ENCODE measurements at places on chromosomes 3 and 15.

- DNase-seq: peak; percentile 19
Measured at GRCh38 chr3:34106879-34107278, 308.4 kb downstream of the PDCD6IP start.

DNA sequence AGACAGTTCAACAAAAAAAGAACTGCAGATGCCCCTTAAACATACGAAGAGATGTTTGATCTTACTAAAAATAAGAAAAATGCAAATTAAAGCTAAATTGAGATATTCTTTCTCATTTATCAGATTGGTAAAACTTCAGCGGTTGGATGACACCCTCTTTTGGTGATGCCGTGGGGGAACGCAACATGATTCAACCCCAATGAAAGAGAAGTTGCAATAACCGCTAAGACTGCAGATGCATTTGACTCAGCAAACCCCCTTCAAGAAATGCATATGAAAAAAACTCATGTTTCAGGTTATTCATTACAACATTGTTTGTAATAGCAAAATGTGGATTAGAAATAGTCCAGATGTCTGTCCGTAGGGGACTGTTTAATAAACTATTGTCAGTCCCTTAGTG lies 3.6 kb downstream of the KLHL6 start:
- no peak for DNase-seq

- peak; percentile 22 for DNase-seq
Measured at GRCh38 chr3:141482245-141482922, 4.4 kb upstream of the RASA2 start.

- DNase-seq: no peak
Measured at GRCh38 chr3:177513815-177514610, 316.7 kb upstream of the TBL1XR1 start.

DNA sequence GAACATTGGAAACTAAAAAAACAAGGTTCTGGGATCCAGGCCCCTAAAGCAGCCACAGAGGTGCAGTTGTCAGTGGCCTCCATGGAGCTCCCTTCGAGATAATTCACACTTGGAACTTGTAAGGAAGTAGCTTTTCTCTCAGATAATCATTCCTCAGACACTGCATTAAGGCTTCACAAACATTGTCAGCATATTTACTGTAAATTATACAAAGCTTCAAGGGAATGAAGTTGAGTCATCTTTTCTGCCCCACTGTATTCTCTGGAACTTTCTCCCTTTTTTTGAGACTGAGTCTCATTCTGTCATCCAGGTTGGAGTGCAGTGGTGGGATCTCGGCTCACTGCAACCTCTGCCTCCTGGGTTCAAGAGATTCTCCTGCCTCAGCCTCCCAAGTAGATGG lies 7.1 kb downstream of the BLOC1S6 start:
- no peak for DNase-seq

GRCh38 chr15:79401301-79401700 lies 30.8 kb upstream of the MINAR1 start:
- no peak for DNase-seq

GRCh38 chr3:173191611-173192010 lies 50.6 kb upstream of the SPATA16 start:
- DNase-seq: no peak

GRCh38 chr3:188389711-188390342 lies 235.9 kb downstream of the LPP start:
- no peak for DNase-seq

- no peak for DNase-seq
Measured at GRCh38 chr3:123807820-123808219, 76.3 kb downstream of the MYLK start.

DNA sequence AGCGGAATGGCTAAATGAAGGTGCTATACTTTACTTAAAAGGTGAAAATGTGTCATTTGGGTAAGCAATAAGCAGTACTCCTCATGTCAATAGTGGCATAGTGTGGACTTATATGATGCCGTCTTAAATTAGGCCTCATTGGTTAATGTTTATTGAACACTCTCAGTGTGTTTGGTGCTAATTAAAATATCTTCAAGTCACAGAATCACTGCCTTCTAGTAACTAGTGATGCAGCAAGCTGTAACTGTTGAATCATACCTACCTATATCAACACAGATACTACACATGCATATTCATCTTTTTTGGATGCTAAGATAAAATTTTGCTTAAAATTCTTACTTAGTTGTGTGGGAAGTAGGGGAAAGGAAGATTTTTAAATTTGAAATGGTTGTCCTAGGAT lies 30.7 kb downstream of the ARHGAP31 start:
- no peak for DNase-seq

GRCh38 chr3:21441821-21442220 lies 309.2 kb downstream of the ZNF385D start:
- DNase-seq: no peak

DNA sequence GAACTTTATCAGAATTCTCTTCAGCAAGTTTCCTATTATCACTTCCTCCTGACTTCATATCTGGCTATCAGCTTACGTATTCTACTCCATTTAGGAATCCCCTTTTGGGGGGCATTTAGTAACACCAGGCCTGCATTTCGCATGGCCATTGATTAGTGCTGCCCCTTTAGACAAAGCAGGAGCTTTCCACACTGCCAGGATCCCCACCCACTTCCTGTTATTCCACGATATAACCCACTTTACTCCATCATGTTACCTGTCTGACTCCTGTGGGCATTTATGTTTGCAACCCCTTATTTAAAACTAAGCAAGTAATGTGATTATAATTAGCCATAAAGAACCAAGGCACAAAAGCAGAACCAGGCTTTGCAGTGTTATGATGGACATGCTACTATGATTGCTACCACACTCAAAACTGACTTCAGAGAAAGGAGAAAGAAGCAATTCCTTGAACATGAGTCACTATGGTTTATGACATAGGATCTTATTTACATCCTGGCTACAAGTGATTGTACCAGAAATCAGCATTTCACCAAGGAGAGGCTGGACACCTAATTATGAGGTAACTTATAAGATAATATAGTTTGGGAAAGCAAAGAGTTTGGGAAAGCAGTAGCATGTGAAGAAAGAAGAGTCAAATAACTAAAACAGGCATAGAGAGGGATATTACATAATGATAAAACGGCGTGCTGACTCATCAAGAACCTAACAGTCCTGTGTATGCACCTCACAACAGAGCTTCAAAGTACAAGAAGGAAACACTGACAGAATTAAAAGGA lies 96.3 kb downstream of the IGSF11 start:
- DNase-seq: no peak

DNA sequence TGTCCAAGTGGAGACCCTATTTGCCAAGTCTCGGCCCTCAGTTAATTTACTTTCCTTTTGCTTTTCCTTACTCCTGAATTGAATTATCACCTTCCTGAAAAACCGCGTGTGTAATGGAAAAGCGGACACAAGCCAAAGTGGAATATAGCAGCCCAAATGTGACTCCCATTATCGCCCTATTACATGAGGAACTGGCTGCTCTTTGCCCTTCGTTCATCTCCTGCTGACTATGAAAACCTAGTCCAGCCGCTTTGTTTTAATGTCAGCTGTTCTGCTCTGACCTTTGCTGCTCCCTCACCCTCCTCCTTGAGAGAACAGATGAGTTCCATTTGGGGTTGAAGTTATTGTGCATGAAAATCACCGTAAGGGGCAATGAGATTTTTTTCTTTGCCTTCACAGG lies 632.7 kb upstream of the SUCLG2 start:
- no peak for DNase-seq

DNA sequence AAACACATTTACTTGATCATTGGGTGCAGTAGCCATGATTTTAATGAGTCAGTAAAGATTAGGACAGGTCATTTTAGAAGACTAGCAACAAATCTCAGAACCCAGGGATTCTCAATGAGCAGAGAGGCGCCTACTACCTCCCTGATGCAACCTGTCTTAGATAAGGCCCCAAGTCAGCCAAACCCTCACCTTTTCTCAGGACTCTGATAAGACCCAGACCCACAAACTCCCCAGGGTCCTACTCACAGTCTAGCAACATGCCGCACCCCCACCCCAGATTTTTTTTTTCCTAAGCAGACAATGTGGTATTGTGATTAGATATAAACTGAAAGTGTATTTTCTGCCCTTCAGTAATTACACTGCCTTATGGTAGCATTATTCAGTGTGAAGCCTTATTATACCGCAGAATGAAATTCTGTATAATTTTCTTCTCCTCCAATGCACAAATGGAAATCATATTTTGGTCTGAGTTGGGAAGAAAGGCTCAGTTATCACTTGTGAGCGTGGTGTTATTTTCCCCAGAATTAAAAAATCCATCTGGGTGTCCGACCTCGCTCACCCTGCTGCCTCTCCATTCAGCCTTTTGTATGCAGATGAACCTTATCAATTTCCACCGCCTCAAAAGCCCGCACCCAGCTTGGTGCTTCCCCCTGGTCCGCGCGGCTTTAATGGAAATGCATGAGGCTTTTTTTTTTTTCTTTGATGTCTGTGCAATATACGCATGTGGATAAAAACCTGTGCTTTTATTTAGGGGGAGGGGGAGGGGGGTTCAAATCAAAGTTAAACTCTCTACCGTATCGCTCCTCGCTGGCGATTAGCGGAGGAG lies 122.0 kb upstream of the SOX14 start:
- no peak for DNase-seq

GRCh38 chr3:4438296-4438695 lies 28.8 kb downstream of the SUMF1 start:
- DNase-seq: no peak

- no peak for DNase-seq
Measured at GRCh38 chr3:40661284-40661683, 136.5 kb downstream of the ZNF621 start.

- DNase-seq: no peak
Measured at GRCh38 chr3:168802766-168803165, 707.0 kb upstream of the GOLIM4 start.

GRCh38 chr15:98304371-98304770 lies 343.9 kb downstream of the ARRDC4 start:
- DNase-seq: no peak

Data from ACHN (cell line).